ENCODE measurements at places on chromosomes 13 and 19. TPM values are rescaled to one million over a fixed set of nuclear protein-coding genes. Genes with fewer than 3 reads are reported as not detected.

RTBDN gene
- total RNA-seq: not detected

KL gene
- total RNA-seq: 0.35 TPM

NXNL1 gene
- not detected for total RNA-seq

ZNF45 gene
- total RNA-seq: 9.6 TPM

TMEM238 gene
- total RNA-seq: 6.3 TPM

ZNF534 gene
- total RNA-seq: 0.09 TPM

CCL25 gene
- total RNA-seq: not detected

GNG8 gene
- 17.4 TPM for total RNA-seq

IGFL3 gene
- not detected for total RNA-seq

DNA sequence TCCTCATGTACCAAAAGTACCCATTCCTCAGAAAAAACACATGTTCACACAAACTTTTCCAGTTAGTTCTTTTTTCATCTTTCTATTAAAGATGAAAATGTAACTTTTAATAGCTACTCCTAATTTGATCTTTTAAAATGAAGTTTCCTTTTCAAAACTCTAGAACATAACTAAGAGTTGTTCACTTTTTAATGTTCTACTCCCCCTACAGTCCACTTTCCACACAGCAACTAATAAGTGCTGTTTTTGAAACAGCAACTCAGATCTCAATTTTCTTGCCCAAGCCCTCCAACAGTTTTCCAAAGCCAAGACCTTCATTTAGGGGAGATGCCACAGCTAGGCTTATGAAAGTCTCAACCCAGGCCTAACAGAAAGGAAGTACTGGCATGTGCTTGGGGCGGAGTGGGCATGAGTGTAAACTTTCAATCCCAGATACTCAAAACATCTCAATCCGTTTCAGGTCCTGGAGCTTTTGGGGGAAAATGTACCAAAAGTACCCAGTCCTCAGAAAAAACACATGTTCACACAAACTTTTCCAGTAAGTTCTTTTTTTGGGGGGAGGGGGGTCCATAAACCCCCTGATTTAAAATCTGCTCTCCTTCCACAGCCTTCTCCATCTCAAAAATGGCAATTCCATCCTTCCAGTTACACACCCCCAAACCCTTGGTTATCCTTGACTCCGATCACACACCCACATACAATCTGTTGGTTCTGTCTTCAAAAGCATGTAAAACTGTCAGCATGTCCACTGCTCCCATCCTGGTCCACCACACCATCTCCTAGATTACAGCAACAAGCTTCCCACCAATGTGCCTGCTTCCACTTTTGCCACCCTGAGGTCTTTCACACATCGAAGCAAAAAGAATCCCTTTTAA, 2.0 kb downstream of the FBL start:
- DNase-seq: no peak

GRCh38 chr13:111567637-111568036, 247.2 kb downstream of the TEX29 start:
- DNase-seq: no peak

DNA sequence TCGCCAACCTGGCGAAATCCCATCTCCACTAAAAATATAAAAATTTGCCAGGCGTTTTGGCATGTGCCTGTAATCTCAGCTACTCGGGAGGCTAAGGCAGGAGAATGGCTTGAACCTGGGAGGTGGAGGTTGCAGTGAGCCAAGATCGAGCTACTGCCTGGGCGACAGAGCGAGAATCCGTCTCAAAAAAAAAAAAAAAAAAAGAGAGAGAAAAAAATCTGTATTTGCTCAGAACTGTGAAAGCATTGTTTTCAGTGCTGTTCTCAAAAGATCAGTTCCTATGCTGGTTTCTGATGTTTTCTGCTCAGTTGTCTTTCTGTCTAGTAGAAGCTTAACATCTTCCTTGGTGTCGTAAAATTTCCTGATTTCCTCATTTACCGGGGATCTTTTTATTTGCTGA, 2.5 kb downstream of the SF3A2 start:
- DNase-seq: no peak

DNA sequence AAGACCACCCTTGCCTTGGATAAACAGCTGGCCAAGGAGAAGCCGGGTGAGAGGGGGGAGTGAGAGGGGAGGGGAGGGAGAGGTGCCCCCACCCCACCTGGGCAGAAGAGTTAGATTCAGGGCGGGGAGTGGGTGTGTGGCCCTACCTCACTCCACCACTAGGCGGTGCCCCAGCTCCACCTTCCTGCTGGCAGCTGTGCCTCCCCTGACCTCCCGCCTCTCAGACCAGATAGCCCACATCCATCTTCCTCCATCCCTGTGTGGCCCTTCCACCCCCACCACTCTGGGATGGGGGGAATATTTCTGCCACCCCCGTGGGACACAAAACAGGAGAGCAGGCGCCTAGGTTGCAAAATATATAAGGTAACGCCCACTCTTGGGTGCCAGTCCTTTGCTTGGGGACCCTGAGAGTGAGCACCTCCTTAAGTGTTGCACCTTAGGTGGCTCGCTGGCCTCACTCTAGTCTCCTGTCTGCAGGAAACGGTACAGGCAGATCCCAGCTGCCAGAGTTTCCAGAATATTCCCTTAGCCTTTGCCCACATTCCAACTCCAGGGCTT, 13.8 kb upstream of the EHD2 start:
- DNase-seq: peak; percentile 80

DNA sequence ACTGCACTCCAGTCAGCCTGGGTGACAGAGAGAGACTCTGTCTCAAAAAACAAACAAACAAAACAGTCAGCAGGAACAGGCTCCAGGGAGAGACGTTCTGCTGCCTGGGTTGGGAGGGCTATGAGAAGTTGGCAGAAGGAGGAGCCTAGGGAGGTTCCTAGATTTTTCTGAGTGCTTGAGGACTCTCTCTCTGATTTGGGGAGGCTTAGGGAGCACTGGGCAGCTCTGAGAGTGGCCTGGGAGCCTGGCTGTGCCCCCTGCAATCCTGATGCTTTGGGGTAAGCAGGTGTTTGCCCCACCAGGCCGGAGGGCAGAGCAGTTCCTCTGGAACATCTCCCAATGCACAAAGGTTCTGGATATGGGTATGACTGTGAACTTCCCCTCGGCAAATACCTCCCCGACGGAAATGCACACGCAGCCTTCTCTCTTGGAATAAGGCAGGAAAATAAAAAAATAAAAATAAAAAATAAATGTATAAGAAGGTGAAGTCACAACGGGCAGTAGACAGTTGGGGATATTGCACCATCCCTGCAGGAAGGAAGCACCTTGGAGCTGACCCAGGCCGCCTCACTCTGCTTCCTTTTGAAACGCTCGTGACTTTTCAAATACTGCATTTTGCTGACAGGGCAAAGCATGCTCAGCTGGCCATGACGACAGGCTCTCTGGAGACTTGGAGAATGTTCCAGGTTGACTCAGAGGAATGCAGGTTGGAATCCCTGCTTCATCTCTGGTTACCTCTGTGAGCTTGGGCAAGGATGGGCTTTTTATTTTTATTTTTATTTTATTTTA, 26.5 kb upstream of the HOMER3 start:
- no peak for DNase-seq

DNA sequence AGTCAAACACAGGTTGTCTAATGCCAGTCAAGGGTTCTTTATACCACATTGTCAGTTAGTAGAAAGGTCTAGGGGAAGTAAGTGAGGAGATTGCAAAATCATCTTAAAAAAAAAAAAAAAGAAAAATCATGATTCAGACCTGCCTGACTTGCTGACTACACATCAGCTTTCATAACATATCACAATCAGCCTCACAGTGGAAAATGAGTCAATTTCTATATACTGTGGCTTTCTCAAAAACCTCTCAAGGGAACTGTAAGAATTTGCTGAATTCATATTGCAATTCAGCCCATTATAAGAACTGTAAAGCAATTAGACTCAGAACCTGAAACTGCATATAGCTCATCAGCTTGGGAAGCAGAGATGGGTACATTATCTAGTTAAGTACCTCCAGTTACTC, 75.3 kb upstream of the GPC6 start:
- no peak for DNase-seq

DNA sequence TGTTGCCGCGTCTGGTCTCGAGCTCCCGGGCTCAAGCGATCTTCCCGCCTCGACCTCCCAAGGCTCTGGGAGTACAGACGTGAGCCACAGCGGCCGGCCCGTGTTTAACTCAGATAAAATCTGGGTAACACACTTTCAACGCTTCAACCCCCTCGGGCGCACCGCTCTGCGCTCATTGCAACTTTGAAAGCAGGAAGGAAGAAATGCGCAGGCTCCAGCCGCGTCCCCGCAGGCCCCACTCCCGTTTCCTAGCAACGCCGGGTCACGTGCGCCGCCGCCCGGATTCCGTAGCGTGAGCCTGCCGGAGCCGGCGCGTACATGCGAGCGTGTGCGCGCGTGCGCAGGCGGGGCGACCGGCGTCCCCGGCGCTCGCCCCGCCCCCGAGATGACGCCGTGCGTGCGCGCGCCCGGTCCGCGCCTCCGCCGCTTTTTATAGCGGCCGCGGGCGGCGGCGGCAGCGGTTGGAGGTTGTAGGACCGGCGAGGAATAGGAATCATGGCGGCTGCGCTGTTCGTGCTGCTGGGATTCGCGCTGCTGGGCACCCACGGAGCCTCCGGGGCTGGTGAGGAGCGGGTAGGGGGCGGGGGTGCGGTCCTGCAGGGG, at the start of gene BSG:
TSS of gene BSG (plus strand) at position 457 of the 603 bp plus-strand sequence. CDS start at position 496, 39 bp downstream.
- DNase-seq: peak; percentile 99

- no peak for DNase-seq
Observed at GRCh38 chr13:106488686-106489085, 46.8 kb downstream of the EFNB2 start.

DNA sequence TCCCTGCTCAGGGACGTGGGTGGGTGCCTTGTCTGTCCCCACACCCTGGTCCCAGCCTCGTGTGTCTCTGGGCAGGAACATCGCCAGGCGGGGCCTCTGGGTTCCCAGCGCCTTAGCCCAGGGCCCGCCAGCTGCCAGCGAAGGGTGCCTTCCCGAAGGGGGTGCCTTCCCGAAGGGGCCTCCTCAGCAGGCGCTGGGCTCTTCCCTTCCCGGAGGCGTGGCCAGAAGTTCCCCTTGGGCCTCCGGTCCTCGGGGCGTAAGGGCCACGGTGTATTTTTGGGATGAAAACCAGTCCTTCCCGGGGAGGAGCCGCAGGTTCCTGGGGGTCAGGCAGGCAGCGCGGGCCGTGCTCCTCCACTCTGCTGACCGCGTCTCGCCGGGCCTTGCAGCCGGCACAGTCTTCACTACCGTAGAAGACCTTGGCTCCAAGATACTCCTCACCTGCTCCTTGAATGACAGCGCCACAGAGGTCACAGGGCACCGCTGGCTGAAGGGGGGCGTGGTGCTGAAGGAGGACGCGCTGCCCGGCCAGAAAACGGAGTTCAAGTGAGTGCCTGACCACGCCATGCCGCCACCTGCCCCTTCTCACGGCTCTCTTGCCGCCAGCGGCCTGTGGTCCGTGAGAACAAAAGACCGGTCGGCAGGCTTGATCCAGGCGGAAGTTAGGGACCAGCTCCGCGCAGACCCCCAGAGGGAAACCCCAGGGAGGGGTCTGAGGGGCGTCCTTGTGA, 6.9 kb downstream of the BSG start:
- no peak for DNase-seq

DNA sequence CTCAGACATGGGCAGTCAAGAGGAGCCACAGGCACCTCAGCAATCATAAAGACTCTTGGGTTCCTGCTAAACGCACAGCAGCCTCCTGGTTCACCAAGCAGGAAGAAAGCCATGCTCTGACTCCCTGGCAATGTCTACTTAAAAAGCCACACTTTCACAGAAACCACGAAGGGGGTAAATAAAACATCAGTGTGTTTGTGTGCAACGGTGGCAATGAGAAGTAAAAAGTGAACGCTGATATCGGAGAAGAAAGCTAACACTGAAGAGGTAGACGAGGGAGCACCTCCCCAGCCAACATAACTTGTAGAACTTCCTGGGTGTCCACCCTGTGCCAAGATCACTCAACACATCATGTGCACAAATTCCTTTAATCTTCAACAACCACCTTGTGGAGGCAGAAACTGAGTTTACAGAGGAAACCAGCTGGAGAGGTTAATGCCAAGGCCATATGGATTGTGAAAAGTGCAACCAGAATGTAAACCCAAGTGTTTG, 30.2 kb downstream of the HSPH1 start:
- DNase-seq: no peak

- no peak for DNase-seq
Observed at GRCh38 chr13:30600496-30600895, 17.2 kb upstream of the USPL1 start.

DNA sequence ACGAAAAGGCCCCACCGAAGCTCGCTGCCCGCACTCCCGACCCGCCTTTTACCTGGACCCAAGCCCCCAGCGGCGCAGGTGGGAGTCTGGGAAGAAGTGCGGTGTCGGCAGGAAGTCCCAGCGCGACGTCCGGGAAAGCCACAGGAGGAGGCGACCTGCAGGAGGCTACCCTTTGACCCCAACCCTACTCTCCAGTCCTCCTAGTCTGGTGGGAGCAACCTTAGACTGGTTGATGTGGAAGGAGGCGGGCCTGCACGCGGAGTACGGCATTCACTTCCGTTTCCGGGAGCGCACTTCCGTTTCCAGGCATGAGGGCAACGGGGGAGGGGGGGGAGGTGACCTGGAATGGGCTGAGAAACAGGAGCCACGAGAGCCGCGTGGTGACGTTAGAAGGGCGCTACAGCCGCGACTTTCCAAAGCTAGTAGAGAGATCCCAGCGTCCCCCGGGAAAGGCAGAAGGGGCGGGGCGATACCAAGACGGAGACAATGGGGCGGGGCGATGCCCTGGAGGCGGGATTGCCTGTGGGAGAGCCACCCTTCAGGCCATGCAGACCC, 28.5 kb downstream of the ZNF266 start:
- peak; percentile 82 for DNase-seq

- DNase-seq: no peak
Observed at GRCh38 chr13:97781891-97782305, 171.6 kb upstream of the IPO5 start.

- DNase-seq: no peak
Observed at GRCh38 chr13:30843548-30843947, 62.5 kb upstream of the MEDAG start.

GRCh38 chr13:76715621-76716020, 170.6 kb downstream of the KCTD12 start:
- no peak for DNase-seq

GRCh38 chr19:50252111-50252886, 48.9 kb downstream of the MYH14 start:
- peak; percentile 71 for DNase-seq

GRCh38 chr19:55643003-55643886, at the start of gene ZNF581:
ZNF581 (plus strand) TSS chr19:55643649; CDS start chr19:55644572, 923 bp downstream.
- peak; percentile 91 for DNase-seq

DNA sequence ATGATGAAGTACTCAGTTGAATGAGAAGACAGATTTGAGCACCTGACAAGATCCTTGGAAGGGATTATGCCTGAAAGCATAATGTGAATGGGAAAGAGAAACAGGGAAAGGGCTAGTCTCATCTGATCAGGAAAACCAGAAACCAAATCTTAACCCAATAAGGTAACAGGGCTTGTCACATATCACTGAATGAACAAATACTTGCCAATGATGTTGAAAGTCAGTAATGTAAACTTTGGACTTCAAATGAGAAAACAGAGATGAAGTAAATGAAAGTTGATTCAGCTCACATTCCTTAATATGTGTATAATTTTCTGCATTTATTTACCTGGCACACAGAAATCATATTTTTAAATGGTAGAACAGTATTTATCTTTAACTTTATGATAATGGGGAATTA, 480.0 kb downstream of the KCTD12 start:
- DNase-seq: no peak

All from activated CD4-positive, alpha-beta T cell treated with anti-CD3 and anti-CD28 coated beads for 36 hours (primary cell).